ENCODE measurements at places on chromosomes 6 and 20.
A peak's percentile ranks its signal among the peaks of the same experiment; 100 is the strongest.

GRCh38 chr6:74409447-74409846 is 713.4 kb downstream of the CD109 start:
- DNase-seq = peak; percentile 90

DNA sequence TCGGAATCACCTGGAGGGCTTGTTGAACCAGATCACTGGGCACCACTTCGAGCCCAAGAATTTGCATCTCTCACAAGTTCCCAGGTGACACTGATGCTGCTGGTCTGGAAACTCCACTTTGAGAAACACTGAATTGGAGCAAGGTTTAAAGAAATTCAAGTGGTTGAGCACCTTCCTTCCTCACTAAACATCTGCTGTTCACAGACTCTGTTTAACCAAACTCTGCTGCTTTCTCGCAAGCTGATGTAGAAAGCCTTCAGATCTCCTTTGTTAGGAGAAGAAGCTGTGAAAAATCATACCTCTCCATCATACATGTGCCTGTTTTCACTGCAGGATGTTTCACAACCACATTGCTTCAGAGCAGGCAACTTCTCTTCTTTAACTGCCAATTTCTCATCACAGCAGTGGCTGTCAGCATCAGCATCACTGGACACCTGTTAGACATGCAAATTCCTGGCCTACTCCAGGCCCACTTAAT is 87.5 kb upstream of the TOP1 start:
- DNase-seq = no peak

DNA sequence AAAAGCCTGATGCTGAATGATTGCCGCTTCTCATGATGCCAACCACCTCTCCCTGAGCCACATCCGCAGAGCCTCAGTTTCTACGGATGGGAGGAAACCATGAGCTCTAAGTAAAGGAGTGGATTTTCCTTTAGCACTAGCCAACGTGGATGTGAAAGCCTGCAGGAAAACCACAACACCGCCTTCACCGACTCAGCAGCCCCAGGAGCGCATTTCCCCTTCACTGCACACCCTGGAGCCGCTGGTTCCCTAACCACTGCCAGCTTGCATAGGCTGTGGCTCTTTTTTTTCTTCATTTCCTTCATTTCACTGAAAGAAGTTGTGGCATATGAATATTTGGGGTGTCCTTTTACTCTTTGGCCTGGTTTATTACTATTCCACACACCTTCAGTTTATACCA is 50.5 kb upstream of the SSTR4 start:
- DNase-seq = no peak

GRCh38 chr6:91761621-91762020 is 1174.7 kb upstream of the MAP3K7 start:
- no peak for DNase-seq

DNA sequence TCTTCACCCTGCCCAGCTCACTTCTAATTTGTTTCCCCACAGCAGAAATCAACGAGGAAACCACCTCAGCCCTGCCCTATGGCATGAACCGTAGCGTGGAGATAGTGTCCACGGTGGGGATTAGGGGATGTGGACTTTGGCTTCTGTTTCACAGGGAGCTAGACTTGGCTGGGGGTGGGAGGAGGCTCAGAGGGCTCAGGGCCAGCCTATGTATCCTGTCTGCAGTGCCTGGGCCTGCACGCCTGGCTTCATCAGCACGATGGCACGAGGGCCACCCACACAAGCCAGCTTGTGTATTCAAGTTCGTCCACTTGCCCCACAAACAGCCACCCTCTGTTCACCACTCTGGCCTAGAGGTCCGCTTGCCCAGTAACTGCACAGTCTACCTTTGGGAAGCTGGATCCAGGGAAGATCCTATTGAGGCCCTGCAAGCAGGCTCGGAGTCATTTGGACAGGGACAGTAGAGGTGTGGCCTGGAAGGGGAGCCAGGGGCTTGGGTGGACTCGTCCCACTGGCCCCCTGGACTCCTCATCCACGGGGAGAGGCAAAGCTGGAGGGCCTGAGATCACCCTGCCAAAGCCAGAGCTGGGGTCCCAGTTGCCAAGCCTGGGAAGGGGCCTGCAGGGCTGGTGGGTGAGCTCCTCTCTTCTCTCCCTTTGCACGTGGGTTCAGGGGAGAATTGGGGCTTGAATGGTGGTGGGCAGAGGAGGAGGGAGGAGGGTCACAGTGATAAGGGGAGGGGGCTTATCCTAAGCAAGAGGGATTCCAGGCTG is 38.0 kb upstream of the FAM83D start:
- no peak for DNase-seq

DNA sequence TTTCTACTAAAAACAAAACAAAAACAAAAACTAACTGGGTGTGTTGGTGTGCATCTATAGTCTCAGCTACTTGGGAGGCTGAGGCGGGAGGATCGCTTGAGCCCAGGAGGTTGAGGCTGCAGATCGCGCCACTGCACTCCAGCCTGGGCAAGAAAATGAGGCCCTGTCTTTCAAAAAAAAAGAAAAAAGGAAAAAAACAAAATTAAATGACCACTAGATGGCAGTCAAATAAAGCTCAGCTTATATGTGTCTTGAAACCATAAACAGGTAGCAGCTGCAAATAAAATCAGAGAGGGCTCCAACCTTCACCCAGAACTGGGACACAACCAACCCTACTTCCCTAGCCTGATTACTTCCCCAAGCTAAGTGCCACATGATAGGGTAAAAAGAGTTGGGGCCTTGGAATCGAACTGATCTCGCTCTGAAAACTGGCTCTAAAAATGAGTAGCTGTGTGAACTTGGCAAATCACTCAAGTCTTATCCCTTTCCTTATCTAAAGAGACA is 67.1 kb upstream of the ADGRF4 start:
- DNase-seq = peak; percentile 72

DNA sequence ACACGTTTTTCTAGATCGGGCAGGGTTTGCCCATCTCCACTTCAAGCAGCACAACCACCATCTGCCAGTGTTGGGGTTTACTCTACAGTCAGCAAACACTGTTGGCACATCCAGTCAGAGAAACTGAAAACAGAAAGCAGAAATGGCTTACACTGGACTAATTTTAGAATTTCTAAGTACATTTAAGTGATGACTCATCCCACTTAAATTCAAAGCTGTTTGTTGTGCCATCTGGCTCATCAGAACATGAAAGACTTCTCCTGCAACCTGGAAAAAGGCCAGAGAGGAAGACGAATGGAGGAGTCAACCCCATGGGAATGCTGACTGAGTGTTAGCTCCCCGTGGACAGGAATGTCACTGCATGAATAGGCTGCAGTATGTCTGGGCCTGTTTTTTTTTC is 21.8 kb downstream of the FAM209B start:
- DNase-seq = peak; percentile 96

GRCh38 chr20:8867038-8867740 is 201.7 kb upstream of the PLCB4 start:
- DNase-seq = no peak

DNA sequence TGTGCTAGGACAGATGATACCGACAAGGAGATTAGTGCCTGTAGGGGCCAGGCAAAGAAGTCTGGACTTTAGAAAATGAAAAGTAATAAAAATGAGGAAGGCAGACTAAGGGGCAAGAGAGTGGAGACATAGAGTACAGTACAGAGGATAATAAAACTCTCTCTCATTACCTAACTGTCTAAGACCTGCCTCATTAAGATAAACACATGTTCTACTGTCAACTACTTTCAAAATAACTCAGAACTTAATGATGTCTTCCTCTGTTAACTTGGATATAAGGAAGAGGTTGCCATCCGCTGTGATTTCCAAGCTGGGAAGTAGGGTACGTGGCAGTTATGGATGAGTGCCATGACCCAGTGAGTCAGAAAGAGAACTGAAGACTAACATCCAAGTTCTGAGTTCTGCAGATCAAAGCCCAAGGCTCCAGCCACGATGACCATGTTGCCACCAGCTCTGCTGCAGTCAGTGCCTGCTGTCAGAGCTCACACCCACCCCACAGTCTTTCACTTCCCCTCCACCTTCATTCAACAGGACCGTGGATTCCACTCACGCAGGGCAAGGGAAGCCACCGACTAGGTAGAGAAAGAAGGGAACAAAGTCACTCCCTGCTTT is 81.8 kb downstream of the KIF16B start:
- DNase-seq = no peak

- DNase-seq = no peak
Measured at GRCh38 chr6:365835-366234, 25.7 kb upstream of the IRF4 start.

- DNase-seq = no peak
Measured at GRCh38 chr20:54110041-54110440, 39.6 kb upstream of the BCAS1 start.

DNA sequence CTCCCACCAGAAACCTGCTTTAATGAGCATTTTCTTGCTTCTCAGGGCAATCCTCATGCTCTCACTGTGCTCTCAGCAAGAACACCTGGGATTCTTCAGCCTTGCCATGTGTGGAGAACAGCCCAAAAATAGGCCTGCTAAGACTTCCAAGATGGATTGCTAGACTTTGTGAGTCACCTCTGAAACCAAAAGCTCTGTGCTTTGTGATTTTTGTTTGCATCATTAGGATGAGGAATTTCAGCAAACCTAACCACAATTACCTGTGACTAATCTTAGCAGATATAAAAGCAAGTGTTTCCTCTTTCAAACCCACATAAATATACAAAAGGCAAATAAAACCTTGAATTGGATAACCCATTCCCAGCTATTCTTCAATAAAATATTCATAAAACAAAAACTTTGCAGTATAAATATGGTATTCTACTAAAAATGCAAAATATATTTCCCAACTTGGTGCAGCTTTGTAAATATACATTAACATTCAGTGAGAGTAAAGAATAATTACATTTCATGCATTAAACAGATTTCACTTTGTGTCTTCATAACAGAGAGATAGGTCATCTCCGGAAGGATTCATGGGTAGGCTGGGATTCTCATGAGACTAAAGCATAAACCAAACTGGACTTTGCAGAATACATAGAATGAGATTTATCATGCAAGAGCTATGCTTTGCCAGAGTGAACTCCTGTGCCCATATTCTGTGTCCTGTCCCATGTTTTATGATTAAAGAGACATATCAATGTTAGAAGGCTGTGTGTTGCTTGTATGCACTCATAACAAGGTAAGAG is 33.5 kb downstream of the TPBG start:
- peak; percentile 98 for DNase-seq

- no peak for DNase-seq
Measured at GRCh38 chr6:170295510-170296422, 4.9 kb upstream of the DLL1 start.

DNA sequence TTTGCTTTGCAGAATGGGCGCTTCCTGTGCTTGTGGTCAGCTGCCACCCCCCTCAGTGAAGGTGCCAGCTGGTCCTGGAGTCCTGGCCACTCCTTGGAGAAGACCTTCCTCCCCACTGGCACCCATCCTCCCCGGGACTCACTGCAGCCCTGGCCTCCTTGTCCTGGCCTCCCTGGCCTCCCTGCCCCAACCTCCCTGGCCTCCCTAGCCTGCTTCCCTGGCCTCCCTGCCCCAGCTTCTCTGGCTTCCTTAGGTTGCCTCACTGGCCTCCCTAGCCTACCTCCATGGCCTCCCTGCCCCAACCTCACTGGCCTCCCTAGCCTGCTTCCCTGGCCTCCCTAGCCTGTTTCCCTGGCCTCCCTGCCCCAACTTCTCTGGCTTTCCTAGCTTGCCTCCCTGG is 297.8 kb downstream of the CDH4 start:
- DNase-seq = no peak

DNA sequence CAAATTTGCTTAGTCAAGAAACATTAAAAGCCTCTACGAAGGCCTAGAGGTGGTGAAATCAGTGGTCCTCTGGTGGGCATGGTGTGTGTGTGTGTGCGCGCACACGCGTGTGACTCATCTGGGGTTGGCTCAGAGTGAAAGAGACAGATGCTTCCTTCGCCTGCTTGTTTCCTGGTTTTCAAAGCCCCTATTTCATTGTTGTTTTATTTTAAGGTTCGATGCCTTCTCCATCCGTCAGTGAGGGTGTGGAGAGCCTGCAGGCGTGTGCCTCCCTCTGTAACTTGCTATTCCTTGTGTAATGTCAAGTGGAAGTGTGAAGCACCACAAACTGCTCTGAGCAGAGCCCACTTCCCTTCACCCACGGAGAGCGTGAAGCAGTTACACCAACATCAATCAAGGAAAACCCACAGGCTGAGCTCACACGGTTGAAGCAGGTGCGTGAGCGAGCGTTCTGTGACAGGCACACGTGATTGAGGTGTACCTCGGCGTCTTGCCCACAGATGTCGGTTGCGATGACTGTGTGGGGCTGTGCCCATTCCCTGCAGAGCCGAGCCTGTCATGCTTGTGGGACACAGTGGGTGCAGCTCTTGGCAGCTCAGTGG is 233.9 kb downstream of the PRL start:
- DNase-seq = no peak

DNA sequence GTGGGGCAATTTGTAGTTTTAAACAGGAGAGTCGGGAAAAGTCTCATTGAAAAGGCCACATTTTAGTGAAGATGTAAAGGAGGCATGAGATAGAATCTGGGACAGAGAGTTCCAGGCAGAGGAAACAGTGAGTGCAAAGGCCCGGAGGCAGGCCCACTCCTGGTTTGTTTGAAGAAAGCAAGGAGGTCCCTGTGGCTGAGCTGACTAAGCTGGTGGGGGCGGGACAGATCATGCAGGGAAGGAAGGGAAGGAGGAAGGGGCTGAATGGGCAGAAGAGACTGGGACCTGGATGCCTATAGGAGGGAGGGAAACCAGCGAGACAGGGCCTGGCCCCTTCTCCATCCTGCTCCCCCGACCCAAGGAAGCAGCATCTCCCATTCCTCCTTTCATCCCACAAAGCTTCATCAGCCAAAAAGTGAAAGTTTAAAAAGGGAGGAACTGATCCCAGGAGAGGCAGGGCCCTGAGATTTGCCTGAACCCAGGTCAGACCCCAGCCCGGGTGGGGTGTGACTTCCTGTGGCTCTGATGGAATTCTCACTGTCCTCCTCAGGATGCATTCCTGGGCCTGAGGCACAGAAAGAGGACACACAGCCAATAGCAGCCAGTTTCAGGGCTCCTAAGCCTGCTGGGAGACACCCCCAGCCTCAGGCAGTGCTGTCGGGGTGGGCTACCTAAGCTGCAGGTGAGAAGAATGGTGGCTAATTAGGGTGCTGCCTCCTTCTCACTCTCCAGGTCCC is 54.2 kb upstream of the SIRPA start:
- no peak for DNase-seq

- no peak for DNase-seq
Measured at GRCh38 chr6:142534484-142534883, 232.7 kb downstream of the ADGRG6 start.

- no peak for DNase-seq
Measured at GRCh38 chr6:72669324-72669723, 47.5 kb downstream of the KCNQ5 start.

DNA sequence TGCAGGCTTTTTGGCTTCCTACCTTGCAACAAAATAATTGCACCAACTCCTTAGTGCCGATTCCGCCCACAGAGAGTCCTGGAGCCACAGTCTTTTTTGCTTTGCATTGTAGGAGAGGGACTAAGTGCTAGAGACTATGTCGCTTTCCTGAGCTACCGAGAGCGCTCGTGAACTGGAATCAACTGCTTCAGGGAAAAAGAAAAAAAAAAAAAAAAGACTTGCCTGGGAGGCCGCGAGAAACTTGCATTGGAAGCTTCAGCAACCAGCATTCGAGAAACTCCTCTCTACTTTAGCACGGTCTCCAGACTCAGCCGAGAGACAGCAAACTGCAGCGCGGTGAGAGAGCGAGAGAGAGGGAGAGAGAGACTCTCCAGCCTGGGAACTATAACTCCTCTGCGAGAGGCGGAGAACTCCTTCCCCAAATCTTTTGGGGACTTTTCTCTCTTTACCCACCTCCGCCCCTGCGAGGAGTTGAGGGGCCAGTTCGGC is 420 bp downstream of the SOX4 start:
- DNase-seq = peak; percentile 72

All from cardiac fibroblast (primary cell).